ENCODE measurements at places on chromosomes 12 and 14.

GRCh38 chr14:74545386-74545785, 51.8 kb downstream of the ISCA2 start:
- DNase-seq = no peak

DNA sequence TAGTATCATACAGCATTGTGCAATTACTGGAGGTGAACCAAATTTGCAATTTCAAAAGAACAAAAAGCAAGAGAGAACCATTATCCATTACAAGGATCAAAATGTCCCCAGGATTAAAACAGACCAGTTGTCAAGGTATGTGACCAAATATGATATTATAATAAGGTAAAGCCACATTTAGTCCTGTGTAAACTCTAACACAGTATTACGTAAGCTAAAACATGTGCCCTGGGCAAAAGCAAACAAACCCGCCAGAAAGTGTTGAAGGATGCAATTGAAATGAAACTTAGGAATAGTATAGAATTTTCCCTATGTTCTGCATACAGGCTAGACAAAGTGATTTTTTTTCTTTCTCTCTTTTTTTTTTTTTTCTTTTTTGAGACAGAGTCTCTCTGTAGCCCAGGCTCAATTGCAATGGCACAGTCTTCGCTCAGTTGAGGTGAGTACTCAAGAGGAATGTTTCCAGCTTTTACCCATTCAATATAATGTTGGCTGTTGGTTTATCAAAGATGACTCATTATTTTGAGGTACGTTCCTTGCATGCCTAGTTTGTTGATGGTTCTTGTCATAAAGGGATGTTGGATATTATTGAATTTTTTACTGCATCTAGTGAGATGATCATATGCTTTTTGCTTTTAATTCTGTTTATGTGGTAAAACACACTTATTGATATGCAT, 137.1 kb upstream of the FOXG1 start:
- DNase-seq = no peak

DNA sequence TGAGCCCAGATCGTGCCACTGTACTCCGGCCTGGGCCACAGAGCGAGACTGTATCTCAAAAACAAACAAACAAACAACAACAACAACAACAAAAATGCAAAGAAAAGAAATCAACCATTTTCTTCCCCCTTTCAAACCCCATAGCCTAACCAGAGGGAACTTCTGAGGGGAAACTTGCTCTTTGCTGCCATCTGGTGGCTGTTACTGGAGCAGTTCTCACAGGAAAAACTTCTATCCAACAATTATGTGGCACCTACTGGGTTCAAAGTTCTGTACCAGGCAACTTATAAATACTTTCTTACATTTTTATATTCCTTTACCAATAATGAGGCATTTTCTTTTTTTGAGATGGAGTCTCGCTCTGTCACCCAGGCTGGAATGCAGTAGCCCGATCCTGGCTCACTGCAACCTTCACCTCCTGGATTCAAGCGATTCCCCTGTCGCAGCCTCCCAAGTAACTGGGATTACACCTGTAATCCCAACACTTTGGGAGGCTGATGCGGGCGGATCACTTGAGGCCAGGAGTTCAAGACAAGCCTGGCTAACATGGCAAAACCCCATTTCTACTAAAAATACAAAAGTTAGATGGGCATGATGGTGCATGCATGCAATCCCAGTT, 50.9 kb upstream of the BICDL1 start:
- DNase-seq = peak; percentile 78

- DNase-seq = no peak
These were observed 54.1 kb upstream of the GPR68 start for GRCh38 chr14:91298576-91298975.

GRCh38 chr14:61042220-61042619, 61.2 kb downstream of the SLC38A6 start:
- no peak for DNase-seq

- no peak for DNase-seq
These were observed 19.5 kb downstream of the CCDC91 start for GRCh38 chr12:28209782-28210181.

DNA sequence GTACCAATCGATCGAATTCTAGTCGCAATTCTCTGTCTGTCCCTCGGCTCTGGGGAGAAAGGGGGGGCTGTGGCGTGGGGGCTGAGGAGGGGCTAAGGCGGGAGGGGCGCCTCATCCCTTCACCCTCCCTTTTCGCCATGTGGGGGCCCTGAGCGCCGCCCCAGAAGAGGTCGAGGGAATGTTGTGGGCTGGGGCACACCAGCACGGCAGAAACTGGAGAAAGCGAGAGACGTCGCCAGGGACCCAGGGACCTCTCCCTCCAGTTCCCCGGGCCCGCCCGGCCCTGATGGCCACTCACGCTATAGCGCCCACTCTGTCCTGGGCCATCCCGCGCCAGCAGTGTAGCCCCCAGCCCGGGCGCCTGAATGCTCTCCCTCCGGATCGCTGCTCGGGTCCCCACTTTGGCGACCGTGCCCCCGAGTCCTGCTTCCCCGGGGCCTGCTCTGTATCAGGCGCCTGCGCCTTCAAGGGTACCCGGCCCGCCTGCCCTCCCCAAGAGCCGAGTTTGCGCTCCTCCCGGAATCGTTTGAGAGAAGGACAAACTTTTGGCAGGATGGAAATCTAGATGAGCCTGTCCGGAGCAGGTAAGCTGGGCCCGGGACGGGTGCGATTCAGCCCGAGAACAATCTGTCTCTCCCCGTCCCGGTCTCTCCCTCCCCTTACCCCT, 62.6 kb downstream of the SMUG1 start:
- DNase-seq = peak; percentile 58

DNA sequence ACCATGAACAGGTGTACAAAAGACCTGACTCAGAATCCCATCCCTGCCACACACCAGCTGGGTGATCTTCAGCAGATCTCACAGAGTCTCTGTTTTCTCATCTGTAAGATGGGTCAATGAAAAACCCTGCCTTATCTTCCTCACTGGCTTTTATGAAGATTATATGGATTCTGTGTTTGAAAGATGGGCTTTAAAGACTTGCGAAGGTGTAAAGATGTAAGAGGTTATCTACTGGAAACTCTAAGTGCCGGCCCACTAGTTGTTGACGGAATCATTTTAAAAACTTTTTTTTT, 15.3 kb upstream of the ANKRD33 start:
- no peak for DNase-seq

DNA sequence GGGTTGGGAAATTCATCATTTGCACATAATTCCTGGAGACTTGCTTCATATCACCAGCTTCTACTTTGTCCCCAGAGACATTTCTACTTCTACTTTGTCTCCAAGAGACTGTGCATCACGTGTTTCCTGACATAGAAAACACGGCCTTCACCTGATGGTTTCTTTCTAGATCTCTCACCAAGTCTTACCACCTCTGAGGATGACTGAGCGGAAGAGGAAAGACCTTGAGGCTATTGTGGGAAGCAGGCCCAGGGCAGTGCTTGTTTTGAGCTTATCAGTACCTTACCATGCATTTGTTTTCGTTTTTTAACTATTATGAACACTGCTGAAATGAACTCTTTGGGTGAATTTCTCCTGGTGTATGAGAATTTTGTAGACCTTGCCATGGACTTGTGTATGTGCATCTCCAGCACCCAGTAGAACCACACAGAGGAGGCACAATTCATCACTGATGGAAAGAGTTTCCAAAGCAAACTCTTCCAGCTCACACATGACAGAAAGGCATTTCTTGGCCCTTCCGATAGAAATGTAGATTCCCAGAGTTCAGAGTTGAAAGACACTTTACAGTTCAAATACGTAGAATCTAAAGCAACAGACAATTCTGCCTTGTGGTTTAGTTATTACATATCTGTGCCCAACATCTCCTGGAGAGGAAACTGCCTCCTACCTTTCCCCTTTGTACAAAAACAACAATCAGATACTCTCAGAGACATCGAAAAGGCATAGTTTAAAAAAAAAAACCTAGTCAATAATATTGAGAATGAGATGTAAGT, 434.7 kb downstream of the FUT8 start:
- no peak for DNase-seq

DNA sequence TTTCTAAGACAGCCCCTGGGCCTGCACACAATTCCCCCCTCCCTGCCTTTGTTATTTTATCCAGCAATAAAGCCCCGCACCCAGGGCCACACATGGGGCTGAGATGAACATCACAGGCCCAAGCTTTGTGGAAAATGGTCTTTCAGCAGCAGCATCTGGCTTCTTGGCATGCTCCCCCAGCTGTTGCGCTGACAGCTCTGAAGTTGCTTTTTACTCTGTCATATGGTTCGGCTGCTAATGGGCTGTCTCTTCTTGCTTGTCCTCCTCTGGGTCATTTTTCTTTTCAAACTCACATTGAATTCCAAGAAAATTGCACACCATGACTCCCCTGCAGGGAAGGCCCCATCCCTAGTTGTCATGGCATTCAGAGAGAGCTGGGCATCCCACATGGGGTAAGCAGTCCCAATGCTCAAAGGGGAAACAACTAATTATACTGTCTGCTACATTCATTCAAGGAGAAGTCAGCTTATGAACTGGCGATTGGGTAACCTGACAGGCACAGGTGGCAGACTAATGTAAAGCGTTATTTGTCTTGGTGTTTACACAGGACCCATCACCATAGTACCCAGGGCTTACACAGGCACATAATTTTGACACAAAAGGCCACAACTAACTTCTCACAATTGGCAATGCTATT, 74.0 kb upstream of the CDKN3 start:
- no peak for DNase-seq

GRCh38 chr14:53350866-53351265, 197.7 kb upstream of the DDHD1 start:
- no peak for DNase-seq

DNA sequence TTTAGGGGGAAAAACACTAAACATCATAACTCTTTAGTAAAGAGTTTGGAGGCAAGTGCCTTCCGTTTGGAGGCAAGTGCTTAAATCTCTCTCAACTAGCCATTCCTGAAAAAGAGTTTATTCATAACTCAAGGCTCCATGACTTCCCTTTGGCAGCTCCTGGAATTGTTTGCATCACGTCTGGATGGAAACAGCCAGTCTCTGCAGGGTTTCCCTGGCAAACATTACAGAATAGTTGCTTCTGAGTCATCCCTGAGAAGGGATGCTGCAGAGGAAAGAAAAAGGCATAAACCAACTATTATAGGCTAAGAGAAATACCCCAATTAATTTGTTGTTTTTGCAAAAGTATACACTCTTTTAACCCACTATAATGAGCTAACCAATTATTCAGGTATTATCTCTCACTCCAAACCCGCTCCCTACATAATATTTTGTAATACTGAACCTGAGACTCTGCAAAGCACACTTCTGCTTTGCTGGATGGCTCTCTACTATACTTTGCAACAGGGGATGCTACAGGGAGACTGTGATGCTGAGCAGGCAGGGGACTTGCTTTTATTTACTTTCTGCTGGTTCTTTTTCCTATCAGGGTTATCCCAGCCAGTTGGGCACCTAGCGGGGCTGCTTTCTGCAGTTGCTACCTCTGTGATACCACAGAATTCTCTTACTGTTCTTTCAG, 497.7 kb downstream of the FUT8 start:
- peak; percentile 49 for DNase-seq

DNA sequence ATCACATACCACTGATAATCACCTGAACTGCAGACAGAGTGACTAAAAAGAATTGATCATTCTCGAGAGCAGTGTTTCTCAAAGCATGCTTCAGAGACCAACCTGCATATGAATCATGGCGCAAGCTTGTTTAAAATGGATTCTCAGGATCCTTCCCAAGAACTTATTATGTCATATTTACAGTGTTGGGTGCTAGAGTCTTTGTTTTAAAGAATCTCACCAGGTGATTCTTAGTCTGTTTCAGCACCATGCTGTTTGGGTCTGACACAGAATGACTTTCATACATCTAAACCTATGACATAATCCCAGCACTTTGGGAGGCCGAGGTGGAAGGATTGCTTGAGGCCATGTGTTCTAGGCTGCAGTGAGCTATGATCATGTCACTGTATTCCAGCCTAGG, 31.3 kb upstream of the SSPN start:
- DNase-seq = no peak

GRCh38 chr14:101761881-101762529, 496 bp downstream of the PPP2R5C start:
- DNase-seq = peak; percentile 73

DNA sequence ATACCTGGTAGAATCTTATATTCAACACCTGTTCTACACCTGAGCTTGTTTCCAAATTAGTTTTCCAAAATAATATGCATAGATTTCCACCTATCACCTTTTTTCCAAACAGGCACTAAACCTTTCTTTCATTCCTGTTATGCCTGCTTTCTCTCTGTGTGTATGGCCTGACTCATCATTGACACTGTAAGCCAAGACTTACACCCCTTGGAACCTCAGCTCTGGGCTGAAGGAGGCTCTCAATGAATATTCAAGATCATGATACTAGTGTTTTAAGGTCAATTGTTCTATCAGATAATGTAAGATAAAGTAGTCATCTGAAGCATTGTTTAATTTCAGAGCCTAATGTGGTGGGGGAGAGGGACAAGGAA, 1193.3 kb downstream of the FLRT2 start:
- DNase-seq = no peak

GRCh38 chr12:66217342-66217917, 28.4 kb downstream of the IRAK3 start:
- no peak for DNase-seq

DNA sequence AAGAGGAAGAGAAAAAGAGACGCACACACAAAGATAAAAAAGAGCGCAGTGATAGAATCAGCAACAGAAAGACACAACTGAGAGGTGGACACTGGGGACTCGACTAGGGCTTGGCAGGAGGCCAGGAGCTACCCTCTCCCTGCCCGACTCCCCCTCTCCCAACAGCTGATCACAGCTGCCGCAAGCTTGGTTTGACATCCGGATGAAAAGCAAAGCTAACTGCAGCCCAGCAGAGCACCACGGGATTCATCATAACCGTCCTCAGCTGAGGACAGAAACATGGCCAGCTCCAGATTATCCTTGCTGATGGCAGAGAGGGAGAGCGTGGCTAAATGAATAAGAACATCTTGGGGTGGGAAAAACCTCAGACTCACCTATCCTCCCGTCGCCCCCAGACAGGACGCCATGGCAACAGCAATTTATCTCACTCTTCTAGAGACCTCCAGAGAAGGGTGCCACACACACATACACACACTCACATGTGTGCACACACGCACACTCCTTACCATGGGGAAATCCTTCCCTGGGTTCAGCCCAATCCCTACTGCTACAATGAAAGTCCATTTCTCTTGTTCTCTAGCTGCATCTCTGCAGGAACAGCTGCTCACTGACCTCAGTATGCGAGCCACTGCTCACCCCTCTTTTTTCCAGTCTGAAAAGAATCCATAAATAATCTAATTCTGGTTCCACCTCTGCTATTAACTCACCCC, 135.3 kb downstream of the NTF3 start:
- no peak for DNase-seq

- no peak for DNase-seq
These were observed 42.9 kb downstream of the SPPL3 start for GRCh38 chr12:120861074-120861795.

GRCh38 chr12:55017416-55017925, 2.3 kb upstream of the NEUROD4 start:
- no peak for DNase-seq

GRCh38 chr12:50257236-50258166, 25.8 kb downstream of the LIMA1 start:
- DNase-seq = no peak

DNA sequence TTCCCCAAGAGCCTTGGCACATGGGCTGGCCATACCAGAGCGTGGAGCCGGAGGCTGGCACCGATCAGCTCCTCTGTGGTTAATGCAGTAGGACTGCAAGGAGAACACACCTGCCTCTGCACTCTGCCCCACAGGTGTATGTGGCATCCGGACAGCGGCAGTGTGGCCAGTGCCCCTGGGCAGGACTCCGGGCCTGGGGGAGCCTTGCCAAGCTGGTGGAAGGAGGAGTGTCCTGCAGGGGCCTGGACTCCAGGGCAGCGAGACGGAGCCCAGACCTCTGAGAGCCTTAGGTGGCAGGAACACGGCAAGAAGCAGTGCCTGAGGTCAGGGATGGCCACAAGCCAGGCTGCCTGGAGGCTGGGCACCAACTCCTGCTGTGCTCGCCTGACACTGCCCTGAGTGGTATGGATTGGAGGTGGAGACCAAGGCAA, 5.3 kb upstream of the BEGAIN start:
- DNase-seq = no peak

Measured in AG20443 (cell line).